ENCODE measurements at places on chromosomes 7 and 10.

DNA sequence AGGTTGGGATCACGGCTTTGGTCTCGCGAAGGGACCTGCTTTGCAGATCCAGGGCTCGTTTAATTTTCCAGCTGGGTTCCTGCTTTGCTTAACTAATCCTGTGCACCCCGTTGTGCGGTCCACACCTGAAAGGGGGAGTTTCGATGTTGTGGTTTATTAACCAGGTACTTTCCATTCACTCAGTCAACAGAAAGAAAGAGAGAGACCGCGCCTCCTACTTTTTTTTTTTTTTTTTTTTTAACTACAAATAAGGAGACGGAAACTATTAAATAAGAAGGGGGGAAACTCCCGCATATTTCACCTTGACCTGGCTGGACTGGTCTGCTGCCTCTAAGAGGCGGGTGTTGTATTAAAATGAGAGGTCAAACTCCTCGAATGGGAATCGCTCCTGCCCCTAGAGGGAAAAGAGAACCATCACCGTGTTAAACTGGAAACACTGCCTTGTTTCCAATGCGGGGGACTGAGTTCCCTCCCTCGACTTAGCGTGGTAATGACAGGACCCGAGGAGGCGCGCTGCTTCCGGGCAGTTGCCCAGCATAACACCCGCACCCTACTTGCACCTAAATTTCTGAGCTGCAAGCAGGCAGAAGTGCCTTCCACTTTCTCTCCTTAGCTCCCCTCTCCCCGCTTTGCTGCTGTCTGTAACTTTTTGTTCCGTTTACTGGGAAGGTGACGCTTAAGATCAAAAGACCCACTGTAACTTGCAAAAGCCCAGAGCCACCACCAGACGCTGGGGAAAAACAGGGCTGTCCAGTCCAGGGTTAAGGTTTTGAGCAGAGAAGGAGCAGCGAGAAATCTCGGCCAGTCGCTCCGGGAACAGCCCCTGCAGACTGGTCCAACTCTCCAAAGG, 1.1 kb upstream of the ITGB8 start:
- DNase-seq: peak; percentile 54

GRCh38 chr10:70903262-70903921, 15.0 kb upstream of the PCBD1 start:
- peak; percentile 76 for DNase-seq

DNA sequence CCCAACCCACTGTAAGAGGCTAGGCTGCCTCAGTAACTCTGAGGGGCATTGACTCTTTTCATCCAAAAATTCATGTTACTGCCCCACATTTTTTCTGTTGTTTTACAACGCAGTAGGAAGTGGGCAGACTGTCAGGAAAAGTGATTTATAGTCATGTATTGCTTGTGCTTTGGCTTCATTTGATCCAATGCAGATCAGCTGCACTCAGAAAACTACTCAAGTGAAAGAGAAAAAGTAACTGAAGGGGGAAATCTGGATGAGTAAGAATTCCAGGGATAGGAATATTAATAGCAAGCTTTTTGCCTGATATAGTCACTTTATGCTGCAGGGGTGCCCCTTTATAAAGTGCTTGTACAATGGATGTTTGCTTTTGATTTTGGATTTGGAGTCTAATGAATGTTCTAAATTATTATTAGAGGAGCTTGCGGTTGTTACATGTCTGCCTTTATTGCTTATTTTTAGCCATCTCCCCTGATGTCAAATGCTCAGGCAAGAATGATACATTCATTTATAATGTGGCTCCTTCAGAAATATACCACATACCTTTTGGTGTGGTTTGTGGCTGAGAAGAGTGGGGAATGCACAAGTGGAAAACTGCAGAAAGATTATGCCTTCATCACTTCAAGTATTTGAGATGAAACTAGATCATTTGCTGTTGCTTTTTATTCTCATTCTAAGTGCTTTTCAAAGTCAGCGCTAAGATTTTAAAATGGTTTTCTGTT, 86.1 kb downstream of the EGFR start:
- no peak for DNase-seq

DNA sequence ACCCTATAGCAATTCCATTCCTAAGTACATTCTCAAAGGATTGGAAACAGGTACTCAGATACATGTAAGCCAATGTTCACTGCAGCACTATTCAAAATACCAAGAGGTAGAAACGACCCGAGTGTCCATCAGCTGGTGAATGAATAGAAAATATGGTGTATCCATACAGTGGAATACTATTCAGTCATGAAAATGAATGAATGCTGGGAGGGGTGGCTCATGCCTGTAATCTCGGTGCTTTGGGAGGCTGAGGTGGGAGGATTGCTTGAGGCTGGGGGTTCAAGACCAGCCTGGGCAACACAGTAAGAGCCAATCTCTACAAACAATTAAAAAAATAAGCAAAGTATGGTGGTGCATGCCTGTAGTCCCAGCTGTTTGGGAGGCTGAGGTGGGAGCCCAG, 62.8 kb downstream of the CLEC2L start:
- DNase-seq: no peak

GRCh38 chr7:105974471-105974870, 11.4 kb downstream of the CDHR3 start:
- DNase-seq: no peak

DNA sequence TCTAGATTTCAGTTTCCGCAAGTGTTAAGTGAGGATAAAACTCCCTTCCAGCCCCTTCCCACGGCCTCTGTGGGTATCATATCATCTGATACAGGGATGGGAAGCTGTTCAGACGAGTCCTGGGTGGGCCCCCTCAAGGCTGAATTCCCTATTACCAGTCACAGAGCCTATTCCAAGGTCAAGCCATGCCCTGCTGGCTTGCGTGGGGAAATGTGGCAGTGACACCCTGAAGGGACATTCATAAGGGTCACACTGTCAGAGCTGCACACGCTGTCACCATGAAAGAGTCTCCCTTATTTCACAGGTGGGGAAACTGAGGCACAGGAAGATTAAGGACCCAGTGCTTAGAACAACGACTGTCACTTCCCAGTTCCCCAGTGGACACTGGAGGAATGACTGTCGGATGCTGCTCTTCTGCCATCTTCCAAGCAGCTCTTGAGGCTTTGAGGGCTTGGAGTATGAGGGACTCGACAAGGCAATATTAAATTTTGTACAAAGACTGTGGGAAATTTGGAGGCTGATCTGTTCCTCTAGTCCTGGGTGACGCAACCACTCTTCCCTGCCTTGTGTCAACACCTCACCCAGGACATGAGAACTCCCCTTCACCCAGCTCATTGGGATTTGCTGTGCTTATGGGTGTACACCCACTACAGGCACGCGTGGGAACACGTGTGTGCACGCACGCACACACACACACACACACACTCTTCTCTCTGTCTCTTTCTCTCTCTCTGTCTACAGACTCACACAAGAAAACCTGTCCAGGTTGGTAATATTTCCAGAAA, 386.0 kb downstream of the RPS24 start:
- DNase-seq: no peak

DNA sequence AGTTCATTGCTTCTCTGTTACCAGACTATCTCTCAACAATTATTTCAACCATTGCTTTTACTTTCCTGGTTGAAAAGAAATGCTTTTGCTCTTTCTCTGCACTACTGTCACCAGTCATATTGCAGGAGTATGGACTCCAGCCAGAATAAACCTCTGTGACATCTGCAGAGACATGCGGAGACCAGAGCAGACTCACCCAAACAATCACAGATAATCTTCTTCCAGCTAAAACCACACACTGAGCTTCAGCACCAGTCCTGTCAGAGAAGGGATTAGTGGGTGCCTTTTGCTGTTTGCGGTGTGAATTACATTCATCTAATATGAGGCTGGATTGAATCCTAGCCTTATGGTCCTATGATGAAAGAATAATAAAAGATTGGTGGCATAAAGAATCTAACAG, 258.6 kb downstream of the CNTNAP2 start:
- DNase-seq: no peak

GRCh38 chr10:26937371-26937770, 76.6 kb upstream of the ABI1 start:
- no peak for DNase-seq

- no peak for DNase-seq
Observed at GRCh38 chr10:17368708-17369272, 85.6 kb downstream of the ST8SIA6 start.

DNA sequence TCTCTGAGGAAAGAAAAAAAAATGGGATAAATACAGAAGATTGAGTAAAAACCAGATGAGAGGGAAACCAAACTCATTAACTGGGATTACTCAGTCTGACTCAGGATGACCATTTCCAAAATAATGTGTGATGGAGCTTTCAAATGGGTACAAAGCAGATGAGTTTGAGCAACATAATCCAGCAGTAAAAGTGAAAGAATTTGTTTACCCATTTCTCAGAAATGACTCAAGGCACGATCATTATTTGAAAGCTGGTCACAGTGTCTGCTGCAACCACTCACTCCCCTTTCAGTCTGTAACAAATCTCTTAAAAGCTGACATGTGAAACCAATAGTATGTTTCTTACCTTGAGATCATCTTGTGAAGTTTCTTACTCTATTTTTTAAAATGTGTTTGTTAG, 104.7 kb upstream of the KLF14 start:
- DNase-seq: peak; percentile 84

DNA sequence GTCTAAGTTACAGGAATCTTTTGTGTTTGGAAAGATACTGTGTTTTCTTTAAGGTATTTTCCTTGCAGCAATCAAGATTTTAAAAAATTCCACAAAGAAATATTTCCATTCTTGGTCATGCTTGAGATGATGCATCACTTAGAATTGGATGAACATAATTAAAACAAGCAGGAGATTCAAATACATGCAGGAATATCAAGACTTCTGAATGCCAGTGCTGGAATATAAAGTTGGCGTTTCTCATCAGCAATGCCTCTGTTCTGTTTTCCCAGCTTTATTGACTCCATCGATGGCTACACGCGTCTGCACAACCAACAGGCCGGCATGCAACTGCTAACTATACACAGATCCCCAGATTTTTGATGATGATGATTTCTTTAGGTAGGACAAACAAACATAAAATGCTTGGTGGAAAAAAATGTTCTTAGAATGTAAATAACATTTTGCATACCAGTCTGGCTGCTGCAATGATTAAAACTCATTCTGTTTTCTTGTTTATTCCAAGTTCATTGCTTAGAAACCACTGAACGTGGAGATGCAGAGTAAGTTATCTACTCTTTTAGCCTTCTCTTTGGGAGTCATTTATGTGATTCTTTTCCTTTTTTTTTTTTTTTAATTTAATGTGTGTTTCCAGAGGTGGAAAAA, 91.3 kb upstream of the FAM171A1 start:
- DNase-seq: peak; percentile 16

DNA sequence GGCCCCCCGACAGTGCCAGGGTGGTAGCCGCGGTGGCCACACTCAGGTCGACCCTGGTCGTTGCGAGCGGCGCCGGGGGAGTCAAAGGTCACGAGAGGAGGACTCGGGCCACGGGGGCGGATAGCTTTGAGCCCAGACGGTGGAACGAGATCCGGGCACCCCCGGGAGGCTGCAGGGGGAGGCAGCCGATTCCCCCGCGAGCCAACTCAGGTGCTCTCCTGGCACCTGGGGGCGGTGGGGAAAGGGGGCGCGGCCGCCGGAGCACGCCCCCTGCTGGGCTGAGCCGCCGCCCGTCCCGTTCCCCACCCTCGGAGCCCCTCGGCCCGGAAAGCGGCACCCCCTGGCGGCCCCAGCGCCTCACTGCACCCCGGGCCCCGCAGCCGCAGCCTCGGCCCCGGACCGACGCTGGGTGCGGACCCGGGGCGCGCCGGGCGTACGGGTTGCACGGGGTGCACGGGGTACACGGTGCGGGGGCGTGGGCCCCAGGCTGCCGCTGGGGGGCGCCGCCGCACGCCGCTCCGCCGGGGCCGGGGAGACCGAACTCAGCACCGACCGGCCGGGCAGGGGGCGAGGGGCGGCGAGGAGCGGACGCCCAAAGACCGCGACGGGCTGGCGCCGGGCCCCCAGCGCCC, 521 bp upstream of the NYAP1 start:
- DNase-seq: peak; percentile 85

- DNase-seq: no peak
Observed at GRCh38 chr7:37957221-37957970, 37.0 kb downstream of the EPDR1 start.

GRCh38 chr7:42319631-42320030, 82.6 kb upstream of the GLI3 start:
- no peak for DNase-seq

- DNase-seq: no peak
Observed at GRCh38 chr10:89175816-89176215, 31.3 kb downstream of the CH25H start.

GRCh38 chr7:79093421-79093820, 360.0 kb downstream of the MAGI2 start:
- DNase-seq: no peak

DNA sequence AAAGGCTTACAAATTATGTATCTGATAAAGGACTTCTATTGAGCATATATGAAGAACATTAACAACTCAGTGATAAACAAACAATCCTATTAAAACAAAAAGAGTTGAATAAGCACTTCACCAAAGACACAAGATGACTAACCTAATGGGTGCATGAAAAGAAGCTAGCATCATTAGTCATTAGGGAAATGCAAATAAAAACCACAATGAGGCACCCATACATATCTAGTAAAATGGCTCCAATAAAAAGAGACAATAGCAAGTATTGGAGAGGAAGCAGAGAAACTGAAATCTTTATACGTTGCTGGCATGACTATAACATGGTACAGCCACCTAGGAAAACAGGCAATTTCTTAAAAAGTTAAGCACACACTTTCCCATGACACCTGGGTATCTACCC, 77.6 kb upstream of the ZMIZ1 start:
- peak; percentile 45 for DNase-seq

GRCh38 chr7:19410691-19411090, 265.5 kb upstream of the FERD3L start:
- DNase-seq: no peak

- DNase-seq: no peak
Observed at GRCh38 chr10:130512936-130513335, 376.7 kb downstream of the GLRX3 start.

DNA sequence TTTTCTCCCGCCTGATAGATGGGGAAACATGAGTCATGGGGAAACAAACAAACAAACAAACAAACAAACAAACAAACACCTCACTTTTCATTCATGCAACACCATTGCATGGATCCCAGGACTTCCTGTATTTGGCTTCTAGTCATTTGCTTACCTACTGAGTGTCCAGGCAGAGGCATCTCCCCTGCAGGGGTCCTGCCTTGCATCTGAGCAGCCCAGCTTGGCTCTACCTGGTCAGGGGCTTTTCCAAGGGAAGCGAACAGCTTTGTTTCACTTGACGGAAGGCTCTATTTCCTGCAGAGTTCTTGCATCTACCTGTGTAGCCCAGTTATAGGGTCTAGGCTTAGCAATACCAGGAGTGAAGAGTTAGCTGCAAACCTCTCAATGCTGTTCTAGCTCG, 374.2 kb downstream of the GATA3 start:
- DNase-seq: no peak

DNA sequence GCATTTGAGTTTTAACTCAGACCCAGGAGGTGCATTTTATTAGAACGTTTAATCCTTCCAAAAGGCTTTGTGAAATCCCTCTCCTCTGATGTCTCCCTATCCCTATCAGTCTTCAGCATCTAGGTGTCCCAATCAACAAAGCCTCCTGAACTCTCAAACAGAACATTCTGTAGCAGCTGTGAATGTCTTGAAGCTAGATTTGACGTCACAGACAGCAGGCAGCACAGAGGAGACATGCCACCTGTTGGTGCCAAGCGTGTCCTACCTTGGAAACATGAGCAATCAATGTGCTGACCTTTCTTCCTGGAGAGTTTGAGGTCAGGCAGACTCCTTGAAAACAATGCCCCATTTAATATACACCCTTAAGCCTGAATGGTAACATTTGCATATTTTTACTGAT, 125.5 kb downstream of the RNLS start:
- DNase-seq: no peak

Measured in hepatic stellate cell (primary cell).